Posterior vena cava (tissue), 2 donors: ENCODE measurements at places on chromosomes 16 and 17. TPM values are rescaled to one million over a fixed set of nuclear protein-coding genes. Genes with fewer than 3 reads are reported as not detected.

ATP2A1 gene
- 0.42 TPM for total RNA-seq

FOXN1 gene
- total RNA-seq, result not detected

UMOD gene
- not detected for total RNA-seq

HOXB6 gene
- 6.7 TPM for total RNA-seq

USP31 gene
- total RNA-seq, result 13.0 TPM

CES3 gene
- total RNA-seq, result 0.10 TPM

CSH1 gene
- total RNA-seq, result not detected

PRPSAP1 gene
- total RNA-seq, result 33.7 TPM

KRT33B gene
- not detected for total RNA-seq

ITPRIPL2 gene
- total RNA-seq, result 68.1 TPM

ACSM3 gene
- total RNA-seq, result 2.1 TPM

NAGLU gene
- 36.0 TPM for total RNA-seq

TP53TG3B gene
- not detected for total RNA-seq

SEPTIN1 gene
- total RNA-seq, result 3.0 TPM

TMEM88 gene
- total RNA-seq, result 17.5 TPM

CYB5B gene
- 59.3 TPM for total RNA-seq

SHISA6 gene
- total RNA-seq, result 0.88 TPM
